ENCODE measurements at places on chromosomes 6 and 20.

DNA sequence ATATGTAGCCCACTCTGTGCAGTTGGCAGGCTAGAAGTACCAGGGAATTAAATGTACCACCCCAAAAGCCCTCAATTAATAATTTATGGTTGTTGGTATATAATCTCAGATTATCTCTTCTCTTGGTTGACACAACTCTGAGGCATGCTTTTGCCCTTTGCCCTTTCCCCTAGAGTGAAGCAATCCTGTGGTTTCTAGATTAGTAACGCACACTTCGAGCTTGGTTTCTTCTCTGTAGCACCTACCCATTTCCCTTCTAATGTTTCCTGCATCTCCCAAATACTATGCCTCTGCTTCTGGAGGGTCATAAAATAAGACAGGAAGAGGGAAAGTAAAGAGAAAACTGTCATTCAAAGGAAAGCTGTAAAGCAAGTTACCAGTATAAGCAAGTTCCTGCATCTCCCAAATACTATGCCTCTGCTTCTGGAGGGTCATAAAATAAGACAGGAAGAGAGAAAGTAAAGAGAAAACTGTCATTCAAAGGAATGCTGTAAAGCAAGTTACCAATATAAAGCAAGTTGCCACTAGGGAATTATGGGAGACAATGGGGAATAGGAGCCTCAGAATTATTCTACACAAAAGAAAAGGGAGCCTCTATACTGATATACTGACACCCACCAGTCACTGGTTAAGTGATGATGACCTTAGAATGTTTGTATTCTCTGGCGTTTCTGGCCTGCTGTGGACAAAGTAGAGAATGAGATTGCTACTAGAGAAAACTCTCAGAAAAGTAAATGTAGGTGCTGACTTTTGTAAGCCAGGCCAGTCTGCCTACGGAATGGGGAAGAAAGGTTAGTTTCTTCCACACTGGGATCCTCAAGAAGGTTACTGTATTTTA is 862.6 kb upstream of the MAN1A1 start:
- no peak for DNase-seq

DNA sequence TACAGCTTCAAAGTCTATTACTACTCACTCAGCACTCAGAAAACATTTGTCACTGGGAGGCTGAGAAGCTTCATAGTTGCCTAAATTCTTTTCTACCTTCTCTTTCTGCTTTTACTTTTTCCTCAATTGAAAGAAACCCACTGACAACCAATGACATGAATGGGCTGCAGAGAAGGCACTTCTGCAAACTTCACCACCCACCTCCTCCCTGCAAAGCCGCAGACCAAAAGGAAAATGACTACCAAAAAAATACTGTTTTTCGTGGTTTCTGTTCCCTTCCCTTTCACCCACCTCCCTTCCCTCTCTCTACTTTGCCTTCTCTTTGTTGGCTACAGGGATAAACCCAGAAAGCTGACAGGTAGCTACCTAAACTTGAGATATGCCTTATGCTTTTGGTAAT is 3.2 kb downstream of the GNAS-AS1 start:
- DNase-seq = no peak

DNA sequence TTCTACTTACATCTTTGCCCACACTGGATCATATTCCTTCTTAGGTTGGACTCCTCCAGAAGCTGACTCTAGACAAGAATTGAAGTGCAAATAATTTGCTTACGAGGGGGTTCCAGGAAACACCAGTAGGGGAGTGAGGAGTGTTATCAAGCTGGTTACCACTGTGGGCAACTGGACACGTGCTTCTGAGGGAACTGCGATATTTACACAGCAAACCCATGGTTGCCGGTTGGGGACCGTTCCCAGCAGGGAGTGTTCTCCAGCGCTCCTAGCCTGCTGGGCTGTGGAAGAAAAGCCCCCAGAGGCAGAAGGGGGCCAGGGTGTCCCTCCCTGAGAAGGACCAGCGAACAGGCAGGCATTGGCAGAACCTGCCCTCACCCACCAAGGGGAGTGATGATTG is 21.7 kb downstream of the MDFI start:
- no peak for DNase-seq

GRCh38 chr6:45737331-45738056 is 278.2 kb downstream of the CLIC5 start:
- no peak for DNase-seq

DNA sequence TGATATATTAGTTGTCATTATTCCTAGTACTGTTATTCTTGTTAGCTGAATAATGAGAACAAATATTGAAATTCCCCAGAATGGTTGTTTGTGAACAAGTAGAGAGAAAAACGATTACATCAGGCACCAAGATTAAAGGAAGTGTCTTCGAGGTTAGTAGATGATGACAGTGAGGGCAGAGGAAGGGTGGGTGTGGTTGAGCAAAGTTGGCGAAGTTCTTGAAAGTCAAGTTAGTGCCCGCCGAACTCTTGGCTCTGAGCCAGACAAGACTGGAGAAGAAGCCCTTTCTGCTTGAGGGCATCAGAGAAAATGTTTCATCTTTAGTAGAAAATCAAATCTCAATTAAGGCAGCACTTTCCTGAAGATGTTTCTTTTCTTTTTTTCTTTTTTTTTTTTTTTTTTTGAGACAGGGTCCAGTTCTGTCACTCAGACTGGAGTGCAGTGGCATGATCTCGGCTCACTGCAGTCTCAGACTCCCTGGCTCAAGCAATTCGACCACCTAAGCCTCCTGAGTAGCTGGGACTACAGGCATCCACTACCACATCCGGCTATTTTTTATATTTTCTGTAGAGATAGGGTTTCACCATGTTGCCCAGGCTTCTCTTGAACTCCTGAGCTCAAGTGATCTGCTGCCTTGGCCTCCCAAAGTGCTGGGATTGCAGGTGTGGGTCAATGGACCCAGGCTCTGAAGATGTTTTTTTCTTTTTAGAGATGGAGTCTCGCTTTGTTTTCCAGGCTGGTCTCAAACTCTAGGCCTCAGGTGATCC is 77.1 kb downstream of the SGK1 start:
- no peak for DNase-seq

DNA sequence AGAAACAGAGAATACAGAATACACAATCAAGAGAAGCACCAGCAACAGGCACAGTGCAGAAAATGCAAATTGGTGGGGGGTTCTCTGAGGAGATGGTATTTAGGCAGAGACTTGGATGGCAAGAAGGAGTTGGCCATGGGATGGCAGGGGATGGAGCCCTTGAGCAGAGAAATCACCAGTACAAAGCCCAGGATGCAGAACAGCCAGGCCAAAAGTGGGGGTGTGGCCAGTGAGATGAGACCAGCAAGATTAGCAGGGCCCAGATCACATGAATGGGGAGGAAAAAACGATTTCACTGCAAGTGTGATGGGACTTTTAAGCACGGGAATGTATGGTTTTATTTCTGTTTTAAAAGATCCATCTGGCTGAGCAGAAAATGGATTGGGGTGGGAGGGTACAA is 63.4 kb downstream of the TRAM2 start:
- no peak for DNase-seq

- no peak for DNase-seq
Observed at GRCh38 chr20:53839423-53840176, 230.8 kb downstream of the BCAS1 start.

DNA sequence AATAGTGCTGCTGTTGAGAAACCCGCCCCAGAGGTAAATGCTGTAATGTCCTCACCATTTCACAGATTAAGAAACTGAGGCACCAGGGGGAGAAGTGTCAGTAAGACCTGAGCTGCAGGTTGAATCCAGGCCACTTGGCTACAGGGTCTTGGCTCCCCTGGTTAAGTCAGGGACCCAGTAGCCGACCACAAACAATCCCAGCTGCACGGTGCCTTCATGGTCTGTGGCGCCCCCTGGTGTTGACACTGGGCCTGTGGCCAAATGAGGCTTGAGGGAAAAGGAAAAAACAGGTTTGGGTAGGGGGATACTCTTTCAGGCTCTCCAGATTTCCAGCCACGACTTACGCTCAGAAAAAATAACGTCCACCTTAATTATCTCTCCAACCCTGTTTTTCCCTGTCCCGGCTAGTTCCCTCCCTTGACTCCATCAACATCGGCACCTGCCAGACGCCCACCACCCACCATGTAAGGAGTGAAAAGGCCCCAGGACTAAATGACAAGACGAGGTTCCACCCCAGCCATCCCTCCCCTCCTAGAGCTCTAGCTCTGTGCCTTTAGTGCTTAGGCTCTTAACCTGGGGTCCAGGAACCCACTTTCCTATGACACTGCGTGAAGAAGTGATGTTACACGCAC is 47.7 kb upstream of the POLR1H start:
- no peak for DNase-seq

DNA sequence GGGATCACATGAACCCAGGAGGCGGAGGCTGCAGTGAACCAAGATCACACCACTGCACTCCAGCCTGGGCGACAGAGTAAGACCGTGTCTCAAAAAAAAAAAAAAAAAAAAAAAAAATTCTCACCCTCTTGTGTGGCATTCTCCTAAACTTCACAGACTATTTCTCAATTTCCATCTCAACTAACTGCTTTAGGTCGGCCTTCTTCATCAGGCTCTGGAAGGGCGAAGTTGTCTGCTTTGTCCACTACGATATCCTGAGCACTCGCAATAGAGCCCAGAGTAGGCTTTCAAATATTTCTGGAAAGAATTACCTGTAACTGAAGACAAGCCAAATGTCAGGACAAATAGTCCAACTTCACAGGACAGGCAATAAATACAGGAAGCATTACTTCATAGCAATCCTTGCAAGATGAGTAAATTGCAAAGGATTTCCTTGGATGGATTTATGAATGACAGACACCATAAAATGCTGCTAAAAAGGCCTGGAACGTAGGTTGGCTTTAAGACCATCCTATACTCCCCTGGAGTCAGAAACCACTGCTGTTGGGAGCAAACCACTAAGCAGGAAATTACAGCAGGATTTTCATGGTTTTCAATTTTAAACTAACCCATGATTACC is 116.3 kb upstream of the SLC2A12 start:
- no peak for DNase-seq

DNA sequence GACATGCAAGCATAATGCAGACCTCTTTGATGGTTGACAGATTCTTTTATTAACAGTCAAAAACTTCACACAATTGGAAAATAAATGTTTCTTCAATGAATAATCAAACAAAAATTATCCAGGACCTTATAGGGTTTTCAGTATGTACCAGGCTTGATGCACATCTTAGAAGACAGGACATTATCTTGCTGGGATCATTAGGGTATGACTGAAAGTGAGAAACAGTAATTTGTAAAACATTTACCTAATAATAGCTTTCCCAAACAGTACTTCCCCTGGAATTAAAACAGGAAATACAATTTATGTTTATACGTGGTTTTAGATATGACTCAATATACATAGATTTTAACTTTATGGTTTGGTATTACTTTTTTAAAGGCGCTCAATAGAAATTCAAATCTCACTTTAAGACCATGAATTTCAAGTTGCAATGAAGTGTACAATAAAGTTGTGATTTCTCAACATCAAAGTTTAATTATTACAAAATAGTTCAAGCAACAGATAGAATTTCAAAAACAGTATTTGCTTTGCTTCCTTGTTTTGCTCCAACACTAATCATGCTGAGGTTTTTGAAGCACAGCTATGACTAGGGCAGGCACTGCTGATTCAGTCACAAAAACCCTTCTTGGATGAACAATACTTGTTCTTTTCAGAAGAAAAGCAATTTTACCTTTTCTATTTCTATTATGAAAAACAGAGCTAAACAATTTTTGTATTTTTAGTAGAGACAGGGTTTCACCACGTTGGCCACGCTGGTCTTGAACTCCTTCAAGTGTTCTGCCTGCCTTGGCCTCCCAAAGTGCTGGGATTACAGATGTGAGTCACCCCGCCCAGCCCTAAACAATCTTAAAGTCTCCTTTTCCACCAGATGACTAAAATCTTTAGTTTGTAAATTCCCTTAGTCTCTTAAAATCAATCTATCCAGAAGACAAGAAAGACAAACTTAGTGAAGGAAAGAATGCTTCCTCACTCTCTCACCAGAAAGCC is 13.7 kb downstream of the SOD2 start:
- DNase-seq = no peak

GRCh38 chr6:21603082-21603952 is 9.8 kb downstream of the SOX4 start:
- no peak for DNase-seq

GRCh38 chr6:20223141-20223540 is 10.9 kb upstream of the MBOAT1 start:
- DNase-seq = no peak

GRCh38 chr6:105608711-105609374 is 206.0 kb upstream of the PREP start:
- no peak for DNase-seq

DNA sequence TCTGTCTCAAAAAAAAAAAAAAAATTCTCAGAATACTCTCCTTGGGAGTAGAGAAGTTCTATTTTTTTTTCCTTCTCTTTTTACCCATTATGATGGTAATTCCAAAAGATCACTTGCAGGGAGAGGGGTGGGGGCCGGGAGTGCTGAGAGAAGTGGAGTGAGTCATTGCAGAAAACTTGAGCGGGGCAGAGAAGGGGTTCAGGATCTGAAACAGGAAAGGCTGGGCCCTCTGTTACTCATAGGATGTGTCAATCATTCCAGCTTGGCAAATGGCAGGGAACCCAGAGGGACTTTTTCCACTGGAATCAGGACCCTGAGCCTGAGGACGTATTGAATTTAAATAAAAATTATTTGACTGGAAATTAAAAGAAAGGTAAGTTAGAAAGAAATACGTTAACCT is 111.4 kb upstream of the ARMC2 start:
- DNase-seq = no peak

- DNase-seq = no peak
Observed at GRCh38 chr6:125296471-125296870, 5.3 kb downstream of the HDDC2 start.

DNA sequence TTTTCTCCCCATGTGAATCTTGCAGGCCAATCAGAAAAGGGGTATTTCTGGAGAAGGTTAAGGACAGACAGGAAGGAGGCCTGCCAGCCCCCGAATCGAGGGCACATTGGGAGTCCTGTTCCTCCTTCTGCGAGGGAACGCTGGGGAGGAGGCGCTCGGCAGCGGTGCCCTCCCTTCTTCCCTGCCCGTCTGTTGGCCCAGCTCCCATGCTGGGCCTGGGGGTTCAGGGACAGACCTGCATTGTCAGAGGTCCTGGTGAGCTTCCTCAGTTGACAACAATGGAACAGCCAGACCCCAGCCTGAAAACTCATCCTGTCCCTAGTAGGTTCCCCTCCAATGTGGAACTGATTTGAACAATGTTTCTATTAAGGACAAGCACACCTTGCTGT is 15.1 kb upstream of the SYNJ2 start:
- DNase-seq = no peak

DNA sequence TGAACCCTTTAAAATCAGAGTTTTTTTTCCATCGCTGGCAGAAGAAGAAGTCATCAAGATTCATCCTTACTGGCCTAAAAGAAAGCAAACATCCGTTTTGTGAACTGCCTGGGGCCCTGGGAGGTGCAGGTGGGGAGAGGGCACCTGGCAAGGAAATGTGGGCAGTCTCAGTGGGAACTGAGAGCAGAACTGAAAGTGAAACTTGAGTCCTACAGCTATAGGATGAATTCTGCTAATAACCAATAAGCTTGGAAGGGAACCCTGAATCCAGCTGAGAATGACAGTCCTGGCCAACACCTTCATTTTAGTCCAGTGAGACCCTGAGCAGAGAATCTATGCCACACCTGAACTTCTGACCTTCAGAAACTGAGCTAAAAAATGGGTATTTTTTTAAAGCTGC is 130.1 kb upstream of the ASCC3 start:
- no peak for DNase-seq

Measured in brain pericyte (primary cell).